ENCODE measurements at places on chromosomes 16 and 17.

- no peak for DNase-seq
Measured at GRCh38 chr17:83109793-83110645, 30.6 kb downstream of the METRNL start.

GRCh38 chr17:13537167-13537731, 64.5 kb downstream of the HS3ST3A1 start:
- DNase-seq: no peak

DNA sequence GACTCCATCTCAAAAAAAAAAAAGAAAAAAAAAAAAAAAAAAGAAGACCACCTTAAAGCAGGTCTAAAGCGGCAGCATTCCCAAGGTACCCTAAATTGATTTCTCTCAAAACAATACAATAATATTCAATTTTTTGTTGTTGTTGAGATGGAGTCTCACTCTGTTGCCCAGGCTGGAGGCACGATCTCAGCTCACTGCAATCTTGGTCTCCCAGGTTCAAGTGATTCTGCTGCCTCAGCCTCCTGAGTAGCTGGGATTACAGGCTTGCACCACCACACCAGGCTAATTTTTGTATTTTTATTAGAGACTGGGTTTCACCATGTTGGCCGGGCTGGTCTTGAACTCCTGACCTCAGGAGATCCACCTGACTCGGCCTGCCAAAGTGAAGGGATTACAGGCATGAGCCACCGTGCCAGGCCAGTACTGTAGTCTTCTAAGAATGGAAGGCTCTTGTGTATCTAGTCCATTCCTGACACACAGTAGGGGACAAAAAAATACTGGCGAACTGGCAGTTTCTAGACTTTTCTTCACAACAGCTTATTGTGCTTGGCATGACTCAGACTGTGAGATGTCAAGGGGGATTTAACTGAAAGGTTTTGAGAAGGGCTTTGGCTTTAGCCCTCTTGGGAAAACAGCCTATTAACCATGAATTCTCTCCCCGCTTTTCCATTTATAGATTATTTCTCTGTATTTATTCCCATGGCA, 17.3 kb downstream of the CDR2 start:
- no peak for DNase-seq

- no peak for DNase-seq
Measured at GRCh38 chr16:194516-194915, 14.3 kb downstream of the HBQ1 start.

Measured in iPS DF 19.7 (cell line).